ENCODE measurements at places on chromosomes 6 and 20.

- DNase-seq, result no peak
Observed at GRCh38 chr20:31861385-31862156, 8.8 kb downstream of the DUSP15 start.

- peak; percentile 58 for DNase-seq
Observed at GRCh38 chr20:14622796-14623195, 285.4 kb upstream of the FLRT3 start.

DNA sequence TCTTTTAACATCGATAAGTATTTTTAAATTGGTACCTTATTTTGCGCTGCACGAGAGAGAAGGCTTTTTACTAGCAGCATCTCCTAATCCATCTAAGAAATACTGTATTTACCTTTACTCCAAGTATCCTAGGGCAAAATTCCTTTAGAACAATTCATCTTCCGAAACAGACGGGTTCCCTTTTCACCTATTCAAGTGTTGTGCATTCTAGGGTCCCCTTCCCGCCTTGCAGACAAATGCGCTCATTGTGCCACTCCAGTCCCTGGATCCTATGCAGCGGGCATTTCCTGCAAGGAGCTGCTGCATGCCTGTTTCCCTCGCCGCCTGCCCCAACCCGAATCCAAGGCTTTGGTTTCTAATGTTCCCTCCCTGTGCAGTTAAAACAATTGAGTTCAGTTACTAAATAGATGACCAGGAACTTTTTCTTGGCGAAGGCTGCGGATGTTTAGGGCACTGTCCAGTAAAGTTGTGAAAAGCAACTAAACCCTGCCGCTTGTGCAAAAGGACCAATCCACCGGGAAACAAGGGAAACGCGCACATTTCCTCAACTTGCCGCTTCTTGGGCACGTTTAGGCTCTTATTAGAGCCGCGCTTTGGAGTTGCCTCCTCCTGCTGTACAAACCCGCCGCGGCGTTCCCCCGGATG is 556 bp upstream of the SCAF8 start:
- peak; percentile 68 for DNase-seq

DNA sequence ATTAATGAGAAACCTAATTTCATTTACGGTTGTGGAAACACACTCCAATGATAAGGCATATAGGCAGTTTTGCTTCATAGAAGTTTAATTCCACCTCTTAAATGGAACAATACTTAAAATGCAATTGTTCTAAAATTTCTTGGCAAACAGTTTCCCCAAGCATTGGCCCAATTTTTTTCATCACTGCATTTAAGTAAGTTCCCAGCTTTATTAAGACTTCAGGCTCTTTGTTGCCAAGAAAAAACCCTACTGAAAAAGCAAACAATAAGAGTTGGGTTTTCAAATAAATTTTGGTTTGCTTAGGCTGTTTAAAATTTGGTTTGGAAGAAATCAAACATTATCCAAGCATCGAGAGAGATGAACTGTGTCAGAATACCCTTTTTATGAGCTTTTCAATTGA is 690.9 kb upstream of the NRSN1 start:
- DNase-seq, result no peak

- DNase-seq, result peak; percentile 66
Observed at GRCh38 chr6:106997392-106998158, 23.0 kb upstream of the CD24 start.

- DNase-seq, result no peak
Observed at GRCh38 chr6:136552054-136552453, 1.8 kb upstream of the MAP7 start.

GRCh38 chr6:97469451-97469850 is 186.4 kb upstream of the MMS22L start:
- no peak for DNase-seq

- DNase-seq, result no peak
Observed at GRCh38 chr6:53701333-53702218, 36.0 kb upstream of the KLHL31 start.

DNA sequence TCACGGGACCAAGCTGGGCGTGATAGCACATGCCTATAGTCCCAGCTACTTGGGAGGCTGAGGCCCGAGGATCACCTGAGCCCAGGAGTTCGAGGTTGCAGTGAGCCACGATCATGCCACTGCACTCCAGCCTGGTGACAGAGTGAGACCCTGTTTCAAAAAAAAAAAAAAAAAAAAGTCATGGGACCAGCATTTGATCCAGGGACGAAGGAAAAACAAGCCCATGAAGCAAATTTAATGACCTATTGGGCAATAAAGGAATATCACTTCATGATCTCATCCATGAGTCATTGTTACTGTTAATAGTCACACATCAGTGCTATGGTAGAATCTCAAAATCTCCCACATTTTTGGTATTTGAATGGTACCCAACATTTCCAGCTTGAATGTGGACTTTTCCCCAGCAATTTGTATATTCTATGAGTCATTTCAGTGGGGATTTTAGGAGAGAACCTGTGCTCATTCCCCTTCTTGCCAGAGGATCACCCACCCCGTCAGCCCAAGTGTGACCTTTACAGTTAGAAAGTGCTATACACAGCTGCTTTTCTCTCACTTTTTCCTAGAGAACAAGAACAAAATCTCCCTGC is 8.5 kb upstream of the SOD2 start:
- DNase-seq, result peak; percentile 82

GRCh38 chr6:169212436-169212835 is 41.2 kb downstream of the THBS2 start:
- DNase-seq, result peak; percentile 30

- no peak for DNase-seq
Observed at GRCh38 chr6:32327103-32327502, 44.6 kb downstream of the TSBP1 start.

DNA sequence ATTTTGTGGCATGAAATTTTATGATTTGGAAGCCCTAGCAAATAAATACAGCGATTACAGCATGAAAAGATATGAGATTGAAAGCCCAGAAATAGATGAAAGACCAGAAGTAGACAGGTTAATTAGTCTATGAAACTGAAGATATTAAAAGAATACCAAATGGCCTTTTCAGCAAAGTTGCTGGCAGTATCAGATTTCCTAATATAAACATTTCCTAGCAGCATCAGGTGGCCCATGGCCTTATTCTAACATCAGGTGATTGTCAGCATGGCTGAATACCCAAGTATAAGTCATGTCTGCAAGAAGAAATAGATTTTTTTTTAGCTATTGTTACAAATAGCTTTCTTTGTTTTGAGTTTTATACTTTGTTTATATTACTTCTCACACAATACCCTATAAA is 93.2 kb downstream of the CLVS2 start:
- DNase-seq, result no peak

GRCh38 chr6:112683926-112684325 is 336.8 kb downstream of the RFPL4B start:
- DNase-seq, result peak; percentile 95

DNA sequence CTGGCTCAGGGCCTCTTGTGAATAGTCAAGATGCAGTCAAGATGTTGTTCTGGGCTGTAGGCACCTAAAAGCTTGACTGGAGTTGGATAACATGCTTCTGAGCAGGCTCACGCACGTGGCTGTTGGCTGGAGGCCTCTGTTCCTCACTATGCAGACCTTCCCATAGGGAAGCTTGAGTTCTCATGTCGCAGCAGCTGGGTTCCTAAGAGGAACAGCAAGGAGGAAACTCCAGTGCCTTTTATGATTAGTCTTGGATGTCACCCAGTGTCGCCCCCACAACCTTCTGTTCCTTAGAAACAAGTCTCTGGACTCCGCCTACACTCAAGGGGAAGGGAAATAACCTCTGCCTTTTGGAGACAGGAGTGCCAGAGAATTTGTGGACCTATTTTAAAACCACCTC is 210.7 kb downstream of the BCAS1 start:
- peak; percentile 34 for DNase-seq

DNA sequence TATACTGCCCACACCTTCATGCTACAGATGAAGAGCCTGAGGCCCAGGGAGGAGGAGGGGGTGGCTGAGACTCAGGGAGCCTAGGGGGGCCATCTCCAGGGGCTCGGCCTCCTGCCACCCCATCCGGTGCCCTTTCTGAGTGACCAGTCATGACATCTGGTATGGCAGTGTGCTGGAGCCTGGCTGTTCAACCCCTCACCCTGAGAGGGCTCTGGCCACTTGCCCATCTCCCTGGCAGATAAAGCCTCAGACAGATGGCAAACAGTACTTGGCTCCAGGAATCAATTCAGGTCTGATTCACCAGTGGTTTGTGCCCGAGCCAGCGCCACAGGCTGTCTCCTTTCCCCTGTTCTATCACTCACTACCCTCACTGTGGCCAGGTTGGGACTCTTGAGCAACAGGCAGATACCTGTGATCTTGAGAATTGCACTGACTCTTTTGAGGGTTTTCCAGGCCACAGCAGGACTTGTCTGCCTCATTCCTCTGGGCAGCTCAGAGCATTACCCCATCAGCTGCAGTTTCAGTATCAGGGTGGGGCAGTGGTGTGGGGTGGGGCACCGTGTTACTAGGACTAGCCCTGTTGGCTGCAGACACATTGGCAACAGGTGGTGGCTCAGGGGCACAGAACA is 22.8 kb downstream of the SRSF3 start:
- DNase-seq, result no peak

DNA sequence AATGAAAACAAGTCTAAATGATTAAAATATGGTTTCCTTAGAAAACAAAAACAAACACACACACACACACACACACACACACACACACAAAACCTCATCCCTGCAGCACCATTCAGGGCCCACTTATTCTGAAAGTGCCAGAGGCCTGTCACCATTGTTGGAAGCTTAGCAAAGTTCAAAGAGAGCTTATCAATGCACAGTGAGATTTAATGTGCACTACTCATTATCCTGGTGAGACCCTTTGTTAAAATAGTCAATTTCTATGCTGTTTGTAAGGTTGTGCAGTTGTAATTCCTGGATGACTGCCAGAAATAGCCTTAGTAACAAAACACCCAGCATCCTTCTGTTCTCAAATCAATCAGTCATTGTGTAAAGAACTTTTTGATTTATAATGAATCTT is 482.9 kb downstream of the GRIK2 start:
- DNase-seq, result no peak
